ENCODE measurements at places on chromosomes 2 and 18. TPM values are rescaled to one million over a fixed set of nuclear protein-coding genes. Genes with fewer than 3 reads are reported as not detected.

GRCh38 chr2:174577967-174578589, 19.5 kb downstream of the WIPF1 start:
- peak overlapping the region; percentile 30 for H3K27ac ChIP-seq
- H3K27me3 ChIP-seq = no peaks in the 10 kb centered on the region
- DNase-seq = peak; percentile 77
- peaks cover 45% of the 10 kb centered on the region for H3K36me3 ChIP-seq
- peaks cover 69% of the 10 kb centered on the region for H3K4me1 ChIP-seq
- no peak overlapping the region for H3K4me3 ChIP-seq

DNA sequence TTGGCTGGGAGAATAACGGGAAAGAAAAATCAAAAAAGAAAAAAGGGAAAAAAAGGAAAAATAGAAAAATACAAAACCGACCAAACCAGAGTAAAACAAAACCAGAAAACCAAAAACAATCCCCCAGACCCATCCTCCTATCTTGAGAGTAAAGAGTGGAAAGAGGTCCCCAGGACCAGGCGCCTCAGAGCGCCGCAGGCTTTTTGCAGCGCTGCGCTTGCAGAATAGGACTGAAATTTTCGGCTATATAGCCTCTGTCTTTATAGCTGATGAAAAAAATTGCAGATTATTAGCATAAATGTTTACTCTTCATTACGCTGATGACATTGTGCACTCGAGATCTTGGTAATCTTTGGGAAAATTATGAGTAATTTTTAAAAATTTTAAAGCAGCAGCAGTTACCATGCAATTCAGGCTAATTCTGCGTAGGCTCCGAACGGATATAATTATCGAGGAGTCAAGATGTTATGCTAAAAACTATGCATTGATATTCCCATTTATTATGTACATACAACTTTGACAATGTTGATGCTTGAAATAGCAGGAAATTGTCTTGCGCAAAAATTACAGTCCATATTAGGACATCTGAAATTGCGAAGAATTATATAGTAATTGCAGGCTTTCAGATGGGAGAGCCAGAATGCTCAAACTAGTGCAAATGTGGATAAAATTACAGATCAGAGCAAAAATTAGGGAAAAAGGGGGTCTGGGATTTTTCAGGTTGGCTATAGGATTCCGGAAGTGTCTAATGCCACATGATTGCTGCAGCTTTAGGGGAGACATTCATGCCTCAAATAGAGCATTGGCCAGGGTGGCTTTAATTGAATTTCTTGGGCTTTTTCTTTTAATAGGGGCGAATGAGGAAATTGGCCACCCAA, 8.3 kb downstream of the DLX1 start:
- DNase-seq = no peak
- no peak overlapping the region for H3K27ac ChIP-seq
- H3K4me3 ChIP-seq = peak overlapping the region; percentile 43

DNA sequence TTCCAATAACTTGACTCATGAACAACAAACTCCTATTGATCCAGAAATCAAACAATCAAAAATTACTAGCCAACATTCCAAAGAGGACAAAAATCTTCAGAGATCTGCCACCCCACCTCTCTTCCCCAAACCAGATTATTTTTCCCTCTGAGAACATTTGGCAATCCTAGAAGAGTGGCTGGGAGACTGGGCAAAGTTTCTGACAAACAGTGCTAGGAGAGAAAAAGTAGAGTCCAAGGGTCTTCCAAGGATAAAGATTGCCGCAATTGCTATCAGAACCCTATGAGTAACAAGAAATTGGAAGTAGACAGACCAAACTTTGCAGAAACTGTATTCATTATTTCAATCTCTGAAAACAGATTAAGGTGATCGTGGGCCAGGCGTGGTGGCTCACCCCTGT, 22.4 kb downstream of the REV1 start:
- H3K27ac ChIP-seq = no peak overlapping the region
- H3K27me3 ChIP-seq = no peaks in the 10 kb centered on the region
- no peak for DNase-seq
- peaks cover 26% of the 10 kb centered on the region for H3K4me1 ChIP-seq
- peaks cover 12% of the 10 kb centered on the region for H3K36me3 ChIP-seq
- H3K4me3 ChIP-seq = no peak overlapping the region

GRCh38 chr2:233354500-233354924, 218 bp downstream of the DGKD start:
- H3K27ac ChIP-seq = no peak overlapping the region
- no peaks in the 10 kb centered on the region for H3K27me3 ChIP-seq
- no peak for DNase-seq

GRCh38 chr2:200406379-200406778, 99.9 kb downstream of the SPATS2L start:
- no peaks in the 10 kb centered on the region for H3K27me3 ChIP-seq
- H3K4me3 ChIP-seq = no peak overlapping the region
- H3K27ac ChIP-seq = peak overlapping the region; percentile 25
- H3K36me3 ChIP-seq = no peaks in the 10 kb centered on the region
- DNase-seq = no peak
- peaks cover 29% of the 10 kb centered on the region for H3K4me1 ChIP-seq

SFT2D3 gene
- total RNA-seq = 3.3 TPM

DNA sequence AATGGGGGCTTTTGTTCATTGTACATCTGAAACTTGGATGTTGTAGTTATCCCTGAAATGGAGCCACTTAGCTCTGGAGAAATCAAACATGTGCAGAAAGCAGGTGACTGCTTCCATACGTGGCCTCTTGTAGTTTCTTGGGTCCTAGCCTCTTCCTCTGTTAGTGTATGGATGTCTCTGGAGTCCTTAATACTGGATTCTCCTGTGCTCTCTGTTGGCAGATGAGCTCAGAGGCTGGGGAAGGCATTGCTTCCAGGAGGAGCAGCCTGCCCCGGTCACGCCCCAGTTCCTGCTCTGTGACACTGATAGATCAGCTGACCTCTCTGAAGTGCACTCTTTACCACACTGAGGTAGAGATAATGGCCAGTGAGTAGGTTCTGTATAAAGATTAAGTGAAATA, 176.2 kb downstream of the LDLRAD4 start:
- no peak overlapping the region for H3K27ac ChIP-seq
- no peak overlapping the region for H3K4me3 ChIP-seq
- H3K36me3 ChIP-seq = peaks cover 4% of the 10 kb centered on the region
- H3K27me3 ChIP-seq = no peaks in the 10 kb centered on the region

HAAO gene
- 0.41 TPM for total RNA-seq

GRCh38 chr2:28428486-28428885, 35.8 kb downstream of the FOSL2 start:
- DNase-seq = no peak
- H3K27me3 ChIP-seq = no peaks in the 10 kb centered on the region
- no peak overlapping the region for H3K27ac ChIP-seq

DNA sequence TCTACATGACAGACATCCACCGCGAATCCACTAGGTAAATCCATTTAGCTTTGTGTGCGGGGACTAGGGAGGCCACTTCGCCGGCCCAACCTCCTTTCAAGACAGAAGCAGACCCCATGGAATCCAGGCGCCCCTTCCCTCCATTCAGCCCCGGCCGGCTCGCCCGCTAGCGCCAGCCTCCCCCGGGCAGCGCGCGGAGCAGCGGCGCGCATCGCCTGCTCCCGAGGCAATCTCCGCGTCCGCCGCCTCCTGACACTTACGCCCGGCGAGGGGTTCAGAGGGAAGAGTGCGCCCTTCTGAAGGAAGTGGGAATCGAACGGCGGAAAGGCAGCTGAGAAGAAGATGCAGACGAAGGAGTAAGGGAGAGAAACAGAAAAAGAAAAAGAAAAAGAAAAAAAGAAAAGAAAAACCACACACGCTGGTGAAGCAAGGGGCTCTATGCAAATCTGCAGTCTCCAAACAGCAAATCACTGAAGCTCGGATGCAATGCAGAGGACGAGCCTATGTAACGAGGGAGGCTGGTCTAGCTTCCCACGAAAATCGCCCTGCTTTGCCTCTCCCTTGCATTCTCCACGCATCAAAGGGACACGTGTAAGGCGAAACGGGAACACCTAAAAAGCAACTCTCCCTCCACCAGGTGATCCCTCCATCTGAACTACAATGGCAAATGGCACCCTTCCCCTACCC, 684.4 kb downstream of the NRXN1 start:
- no peak for DNase-seq
- peaks cover 36% of the 10 kb centered on the region for H3K27me3 ChIP-seq
- no peak overlapping the region for H3K27ac ChIP-seq
- no peaks in the 10 kb centered on the region for H3K36me3 ChIP-seq
- H3K4me1 ChIP-seq = no peaks in the 10 kb centered on the region

DNA sequence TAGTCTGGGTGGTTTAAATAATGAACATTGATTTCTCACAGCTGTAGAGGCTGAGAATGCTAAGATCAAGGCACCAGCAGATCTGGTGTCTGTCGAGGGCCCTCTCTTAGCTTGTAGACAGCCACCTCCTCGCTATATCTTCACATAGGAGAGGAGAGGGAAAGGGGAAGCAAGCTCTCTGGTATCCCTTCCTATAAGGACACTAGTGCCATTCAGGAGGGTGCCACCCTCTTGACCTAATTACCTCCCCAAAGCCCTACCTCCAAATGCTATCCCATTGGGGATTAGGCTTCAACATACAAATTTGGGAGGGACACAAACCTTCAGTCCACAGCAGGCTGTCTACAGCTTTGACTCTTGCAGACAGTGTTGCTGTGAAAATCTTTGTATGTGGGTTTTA, 76.7 kb downstream of the BOLA3 start:
- H3K27ac ChIP-seq = no peak overlapping the region
- H3K36me3 ChIP-seq = peaks cover 32% of the 10 kb centered on the region
- no peaks in the 10 kb centered on the region for H3K27me3 ChIP-seq
- no peak overlapping the region for H3K4me3 ChIP-seq

RNPEPL1 gene
- 40.3 TPM for total RNA-seq
